ENCODE measurements at places on chromosomes 1 and 21.

GRCh38 chr1:18140411-18140810, 32.8 kb downstream of the IGSF21 start:
- no peak for DNase-seq

DNA sequence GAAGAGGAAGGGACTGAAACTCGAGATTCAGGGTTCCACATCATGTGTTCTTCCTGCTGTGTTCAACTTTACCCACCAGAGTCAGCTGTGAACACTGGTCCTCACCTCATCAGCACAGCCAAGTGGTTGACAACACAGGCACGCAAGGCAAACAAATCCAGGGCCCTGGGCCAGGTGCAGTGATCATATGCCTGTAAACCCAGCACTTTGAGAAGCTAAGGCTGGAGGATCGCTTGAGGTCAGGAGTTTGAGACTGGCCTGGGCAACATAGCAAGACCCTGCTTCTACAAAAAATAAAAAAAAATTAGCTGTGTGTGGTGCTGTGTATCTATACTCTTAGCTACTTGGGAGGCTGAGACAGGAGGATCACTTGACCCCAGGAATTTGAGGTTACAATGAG, 8.4 kb upstream of the XKR8 start:
- DNase-seq = no peak

DNA sequence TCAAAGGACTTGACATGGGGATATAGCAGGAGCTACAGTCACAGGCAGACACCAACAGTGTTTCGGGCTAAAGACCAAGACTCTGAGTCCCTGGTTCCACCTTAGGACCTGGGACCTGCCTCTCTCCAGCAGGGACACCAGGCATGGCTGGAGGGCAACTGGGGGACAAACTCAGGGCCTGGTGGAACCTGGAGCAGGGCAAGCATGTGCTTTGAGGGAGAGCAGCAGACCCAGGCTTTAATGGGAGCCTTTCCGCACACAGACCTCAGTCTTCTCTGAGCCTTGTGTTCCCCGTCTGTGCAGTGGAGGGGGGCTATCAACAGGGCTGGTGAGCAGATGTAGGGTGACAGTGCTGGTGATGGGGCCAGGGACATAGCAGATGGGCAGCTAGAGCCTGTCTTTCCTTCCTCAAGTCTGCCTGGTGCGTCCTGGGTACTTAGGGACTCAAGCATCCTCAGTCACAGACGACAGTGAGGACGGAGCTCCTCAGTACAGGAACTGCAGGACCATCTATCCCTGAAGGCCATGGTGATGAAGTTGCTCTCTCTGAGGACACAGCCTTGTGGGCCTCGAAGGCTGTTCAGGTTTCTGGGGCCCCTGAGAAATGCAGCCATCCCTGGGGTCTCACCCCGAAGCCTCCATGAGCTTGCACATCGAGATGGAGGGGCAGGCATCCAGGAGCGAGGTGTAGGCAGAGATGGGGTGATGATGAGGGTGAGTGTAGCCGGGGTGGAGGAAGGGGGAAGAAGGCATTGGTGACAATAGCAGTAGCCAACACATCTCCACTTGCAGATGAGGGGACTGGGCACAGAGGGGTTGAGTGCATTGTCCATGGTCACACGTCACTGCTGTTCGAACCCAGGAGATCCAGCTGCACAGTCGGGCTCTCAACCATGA, 593.4 kb downstream of the PTPRU start:
- DNase-seq = peak; percentile 46

GRCh38 chr1:201947697-201948008, 1.3 kb upstream of the LMOD1 start:
- no peak for DNase-seq

DNA sequence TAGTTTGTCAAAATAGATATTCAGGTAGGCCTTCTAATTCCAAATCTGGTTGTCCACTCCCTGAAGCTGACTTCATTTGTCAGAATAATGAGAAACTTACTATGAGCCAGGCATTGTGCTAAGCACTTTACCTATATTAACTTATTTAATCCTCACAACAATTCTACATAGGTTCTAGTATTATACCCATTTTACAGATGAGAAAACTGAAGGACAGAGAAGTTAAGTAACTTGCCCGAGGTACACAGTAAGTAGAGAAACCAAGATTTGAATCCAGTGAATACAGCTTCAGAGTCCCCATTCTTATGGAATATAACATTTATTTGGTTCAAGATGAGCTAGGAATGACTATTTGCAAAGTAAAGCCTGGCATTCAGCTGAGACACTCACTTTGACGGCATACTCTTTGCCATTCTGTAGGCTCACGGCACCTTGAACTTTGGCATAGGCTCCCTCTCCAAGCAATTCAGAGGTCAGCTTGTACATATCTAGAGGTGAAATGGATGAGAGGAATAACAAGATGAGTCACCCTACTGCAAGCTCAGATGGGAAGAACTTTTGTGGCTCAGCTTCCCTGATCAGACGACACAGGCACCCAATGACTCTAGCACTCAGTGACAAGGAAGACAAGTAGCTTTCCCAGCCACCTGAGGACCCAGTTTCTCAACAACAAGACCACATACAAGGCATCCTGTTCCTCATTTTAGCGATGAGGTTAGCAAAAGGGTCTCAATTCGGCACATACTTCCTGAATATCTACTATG, 23.7 kb downstream of the MKNK1 start:
- peak; percentile 18 for DNase-seq

GRCh38 chr1:117567976-117568375, 37.9 kb upstream of the TENT5C start:
- peak; percentile 18 for DNase-seq

DNA sequence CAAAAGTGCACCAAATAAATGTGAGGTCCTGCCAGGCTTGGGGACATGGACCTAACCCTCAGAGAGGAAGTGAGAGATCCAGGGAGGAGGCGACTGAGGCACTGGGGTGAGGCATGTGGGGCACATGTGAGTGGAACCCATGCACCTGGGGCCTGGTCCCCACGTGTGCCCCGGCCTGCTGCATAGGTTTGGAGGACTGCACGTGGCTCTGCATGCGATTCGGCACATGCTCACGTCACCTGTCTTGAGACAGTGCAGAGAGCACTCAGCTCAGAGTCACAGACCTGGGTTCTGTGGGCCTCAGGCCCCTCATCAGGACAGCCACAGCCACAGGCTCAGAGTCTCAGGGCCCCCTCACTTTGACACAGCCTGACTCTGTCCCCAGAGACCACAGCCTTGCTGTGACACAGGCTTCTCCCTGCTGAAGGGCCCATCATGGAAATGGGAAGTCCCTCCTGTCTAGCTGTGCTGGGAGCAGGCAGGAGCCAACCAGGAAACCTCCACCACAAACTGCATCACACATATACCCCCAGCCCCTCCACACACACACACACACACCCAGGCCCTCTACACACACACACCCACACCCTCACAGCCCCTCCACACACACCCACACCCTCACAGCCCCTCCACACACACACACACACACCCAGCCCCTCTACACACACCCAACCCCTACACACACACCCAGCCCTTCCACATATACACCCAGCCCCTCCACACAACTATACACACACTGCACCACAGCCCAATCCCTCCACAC, 48.2 kb downstream of the SLC9A1 start:
- no peak for DNase-seq

DNA sequence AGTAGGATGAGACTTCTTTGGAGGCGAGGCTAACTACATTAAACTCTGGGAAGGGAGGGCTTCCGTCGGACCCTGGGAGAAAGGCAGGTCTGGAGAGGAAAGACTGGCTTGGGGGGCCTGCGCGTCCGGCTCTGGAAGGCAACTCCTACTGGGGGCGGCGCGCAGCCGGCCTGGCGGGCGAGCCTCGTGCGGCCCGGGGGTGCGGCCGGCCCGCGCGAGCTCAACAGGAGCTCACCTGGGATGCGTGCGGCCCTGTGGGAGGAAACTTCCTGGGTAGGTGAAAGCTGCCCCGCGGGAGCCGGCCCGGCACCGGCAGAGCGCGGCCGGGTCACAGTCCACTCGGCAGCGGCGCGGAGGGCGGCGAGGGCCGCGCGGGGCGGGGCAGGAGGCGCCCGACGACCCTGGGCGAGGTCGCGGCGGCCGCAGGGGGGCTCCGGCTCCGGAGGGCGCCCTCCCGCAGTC, 449 bp downstream of the EPS15 start:
- no peak for DNase-seq

DNA sequence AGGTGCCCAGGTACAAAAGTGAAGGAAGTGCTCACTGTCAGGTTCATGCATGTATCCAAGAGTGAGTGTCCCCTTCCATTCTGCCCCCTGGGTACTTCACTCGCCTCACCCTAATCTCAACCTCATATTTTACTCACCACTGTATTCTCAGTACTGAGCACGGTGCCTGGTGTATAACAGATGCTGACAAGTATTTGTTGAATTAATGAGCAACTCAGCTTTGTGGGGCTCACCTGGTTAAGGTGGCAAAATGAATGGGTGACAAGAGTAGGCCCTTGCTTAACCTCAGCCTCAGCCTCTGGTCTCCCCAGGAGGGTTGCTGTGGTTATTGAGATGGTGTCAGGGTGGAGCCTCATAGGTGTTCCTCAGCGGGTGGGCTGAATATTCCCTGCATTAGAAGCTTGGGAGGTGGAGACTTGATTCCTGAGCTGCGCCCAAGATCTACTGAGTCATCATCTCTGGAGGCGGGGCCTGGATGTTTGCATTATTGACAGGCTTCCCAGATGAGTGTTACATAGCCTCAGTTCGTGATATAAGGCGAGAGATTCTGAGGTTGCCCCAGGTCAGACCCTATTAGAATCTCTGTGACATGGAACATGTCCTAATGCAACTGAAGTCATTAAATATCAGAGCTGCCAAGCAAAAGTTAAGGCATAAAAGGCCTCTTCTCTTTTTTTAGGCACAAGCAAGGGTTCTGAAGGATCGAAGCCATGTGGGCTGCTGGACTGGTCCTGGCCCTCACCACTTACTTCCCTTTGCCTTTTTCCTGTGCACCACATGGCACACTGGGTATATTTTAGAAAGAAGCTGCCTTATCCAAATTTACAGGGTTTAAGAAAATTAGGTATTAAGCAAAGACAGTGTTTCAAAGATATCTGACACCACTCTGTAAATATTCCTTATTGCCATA, 39.2 kb downstream of the SYT6 start:
- DNase-seq = no peak

DNA sequence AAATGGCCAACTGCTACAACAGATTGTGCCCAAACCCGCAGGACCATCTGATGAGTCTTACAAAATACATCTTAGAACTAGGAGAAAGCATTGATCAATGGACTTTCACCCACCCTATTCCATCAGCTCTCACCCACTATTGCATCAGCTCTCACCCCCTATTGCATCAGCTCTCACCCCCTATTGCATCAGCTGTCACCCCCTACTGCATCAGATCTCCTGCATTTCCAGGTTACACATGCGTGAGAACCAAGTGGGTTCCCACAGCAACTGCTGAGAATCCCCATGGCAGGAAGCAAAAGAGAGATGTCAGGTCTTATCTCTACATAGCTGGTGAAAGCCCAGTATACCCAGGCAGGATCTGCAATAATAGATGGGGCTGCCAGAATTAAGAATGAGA, 533.5 kb downstream of the LTN1 start:
- DNase-seq = no peak

GRCh38 chr1:163824490-163824889, 502.7 kb downstream of the NUF2 start:
- no peak for DNase-seq

GRCh38 chr1:42720868-42721267, 19.2 kb downstream of the CLDN19 start:
- no peak for DNase-seq

DNA sequence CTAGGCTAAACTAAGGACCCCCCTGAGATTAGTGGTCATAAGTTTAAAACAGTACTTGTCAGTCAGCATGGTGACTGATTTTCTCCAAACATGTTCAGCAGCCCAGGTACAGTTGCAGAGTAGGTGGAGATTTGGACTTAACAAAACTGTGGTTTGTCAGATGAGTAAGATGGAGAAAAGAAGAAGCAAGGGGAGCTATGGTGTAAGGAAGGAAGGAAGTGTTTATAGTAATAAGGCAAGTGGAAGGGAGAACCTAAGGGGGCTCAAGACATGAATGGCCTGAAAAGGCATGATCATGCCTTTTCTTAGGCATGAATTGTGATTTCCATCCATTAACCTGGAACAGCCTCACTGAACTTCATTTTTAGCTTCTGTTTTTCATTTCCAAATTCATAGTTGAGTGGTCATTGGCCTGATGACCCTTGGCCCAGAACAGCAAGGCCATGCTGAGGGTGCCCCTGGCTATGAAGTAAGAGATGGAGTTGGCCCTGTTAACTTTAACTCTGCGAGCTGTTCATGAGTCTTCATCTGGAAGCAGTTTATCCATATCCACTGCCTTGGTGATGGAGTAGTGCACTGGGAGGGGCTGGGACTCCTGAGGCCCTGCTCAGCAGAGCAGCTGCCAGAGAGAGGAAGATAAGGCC, 60.7 kb downstream of the LRRC8D start:
- no peak for DNase-seq

- no peak for DNase-seq
Observed at GRCh38 chr1:6378096-6378746, 15.3 kb downstream of the ACOT7 start.

GRCh38 chr1:18110968-18111367, 3.4 kb downstream of the IGSF21 start:
- no peak for DNase-seq

- no peak for DNase-seq
Observed at GRCh38 chr1:233790662-233791371, 113.7 kb upstream of the SLC35F3 start.

- DNase-seq = no peak
Observed at GRCh38 chr1:21342961-21343838, 52.9 kb upstream of the ECE1 start.

- no peak for DNase-seq
Observed at GRCh38 chr1:155010211-155010918, 7.8 kb downstream of the ZBTB7B start.

DNA sequence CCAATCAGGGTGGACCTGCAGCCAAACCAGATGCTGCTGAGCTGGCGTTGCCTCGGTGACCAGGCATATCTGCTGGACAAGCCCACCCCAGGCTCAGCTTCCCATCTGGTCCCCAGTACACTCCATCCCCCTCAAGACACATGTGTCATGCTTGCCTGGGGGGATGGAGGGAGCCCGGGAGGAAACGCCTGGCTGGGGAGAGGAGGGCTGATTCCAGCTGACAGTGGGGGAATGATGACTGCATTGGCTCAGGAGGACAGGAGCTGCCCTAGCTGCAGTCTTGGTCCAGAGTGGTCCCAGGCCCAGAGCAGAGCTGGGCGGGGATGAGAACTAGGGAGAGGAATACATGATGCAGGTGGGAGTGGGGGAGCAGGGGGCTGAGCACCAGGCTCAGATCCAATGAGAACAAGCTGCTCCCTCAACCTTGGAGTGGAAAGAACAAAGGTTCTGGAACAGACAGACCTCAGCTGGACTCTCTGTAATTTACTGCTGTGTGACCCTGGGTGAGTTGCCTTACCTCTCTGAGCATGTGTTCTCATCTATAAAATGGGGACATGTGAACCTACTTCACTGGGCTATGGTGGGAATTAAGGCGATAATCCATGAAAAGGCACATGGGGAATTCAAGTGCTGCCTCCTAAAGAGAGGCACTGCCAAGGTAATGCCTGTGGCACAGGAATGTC, 23.1 kb upstream of the ECE1 start:
- DNase-seq = no peak

- DNase-seq = no peak
Observed at GRCh38 chr1:75127916-75128717, 6.1 kb upstream of the LHX8 start.
